ENCODE measurements at places on chromosomes 2 and 18. TPM values are rescaled to one million over a fixed set of nuclear protein-coding genes. Genes with fewer than 3 reads are reported as not detected.

Gene FTCDNL1
- total RNA-seq = 1.5 TPM

Gene UCN
- total RNA-seq = not detected

Gene AQP12B
- total RNA-seq = not detected

DNA sequence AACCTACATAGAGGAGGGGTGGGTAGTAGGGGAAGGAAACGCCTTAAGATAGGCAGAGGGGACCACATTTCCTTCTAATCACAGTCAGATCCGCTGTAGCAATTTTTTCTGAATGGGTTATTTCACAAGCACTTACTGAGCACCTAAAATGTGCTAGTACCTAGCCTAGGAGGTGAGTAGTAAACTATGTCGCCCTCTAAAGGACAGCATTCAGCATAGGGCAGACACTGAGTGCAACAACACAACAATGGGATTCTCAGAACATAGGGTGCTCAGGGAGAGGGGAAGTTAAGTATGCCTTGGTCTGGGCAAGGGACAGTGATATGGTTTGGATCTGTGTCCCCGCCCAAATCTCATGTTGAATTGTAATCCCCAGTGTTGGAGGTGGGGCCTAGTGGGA is 166.1 kb upstream of the RAB6C start:
- no peak overlapping the region for H3K4me3 ChIP-seq
- H3K27ac ChIP-seq = no peak overlapping the region
- no peak for DNase-seq
- no peaks in the 10 kb centered on the region for H3K4me1 ChIP-seq
- no peaks in the 10 kb centered on the region for H3K36me3 ChIP-seq

DNA sequence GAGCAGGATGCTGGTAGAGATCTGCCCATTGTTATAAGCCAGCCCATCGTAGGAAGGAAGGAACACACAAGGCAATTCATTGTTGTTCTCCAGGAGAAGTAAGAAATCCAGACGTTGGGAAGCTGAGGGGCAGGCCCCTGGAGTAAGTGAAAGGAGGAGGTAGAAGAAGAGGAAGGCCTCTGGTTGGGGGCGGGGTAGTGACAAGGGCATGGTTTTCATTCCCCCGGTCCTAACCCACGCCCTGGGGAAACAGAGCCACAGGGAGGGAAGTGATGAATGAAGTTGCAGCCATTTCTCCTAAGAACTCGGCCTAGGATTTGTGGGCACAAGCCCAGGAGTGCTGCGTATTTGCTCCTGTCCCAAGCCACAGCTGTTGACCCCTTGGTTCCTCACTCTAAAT is 18.0 kb downstream of the LBH start:
- DNase-seq = no peak
- peaks cover 17% of the 10 kb centered on the region for H3K4me1 ChIP-seq
- no peak overlapping the region for H3K4me3 ChIP-seq

DNA sequence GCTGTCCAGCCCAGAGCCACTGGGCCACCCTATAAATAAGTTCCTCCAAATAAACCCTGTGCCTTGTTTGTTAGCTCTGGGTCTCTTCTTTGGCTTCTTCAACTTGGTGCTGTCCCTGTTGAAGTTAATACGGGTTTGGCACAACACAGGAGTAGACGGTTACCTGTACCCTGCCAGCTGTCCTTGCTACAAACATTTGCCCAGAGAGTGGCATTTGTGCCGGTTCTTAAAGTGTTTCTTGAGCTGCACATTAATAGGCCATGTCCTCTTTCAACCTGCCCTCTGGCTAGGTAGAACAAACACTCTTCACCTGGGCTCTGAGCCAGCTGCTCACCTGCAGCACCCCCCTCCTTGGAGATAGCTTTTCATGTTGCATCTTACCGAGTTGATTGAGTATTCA is 139.2 kb downstream of the NEDD4L start:
- no peaks in the 10 kb centered on the region for H3K27me3 ChIP-seq
- peaks cover 19% of the 10 kb centered on the region for H3K4me1 ChIP-seq
- H3K36me3 ChIP-seq = no peaks in the 10 kb centered on the region
- H3K4me3 ChIP-seq = no peak overlapping the region
- no peak for DNase-seq
- no peak overlapping the region for H3K27ac ChIP-seq

- H3K4me1 ChIP-seq = peaks cover 5% of the 10 kb centered on the region
- H3K4me3 ChIP-seq = no peak overlapping the region
- H3K27me3 ChIP-seq = no peaks in the 10 kb centered on the region
- H3K27ac ChIP-seq = peak overlapping the region; percentile 38
- DNase-seq = no peak
- no peaks in the 10 kb centered on the region for H3K36me3 ChIP-seq
Observed at GRCh38 chr2:35080231-35080910, 1275.2 kb upstream of the CRIM1 start.

GRCh38 chr2:20884829-20885228 is 61.9 kb upstream of the LDAH start:
- no peak overlapping the region for H3K4me3 ChIP-seq
- no peak overlapping the region for H3K27ac ChIP-seq
- H3K27me3 ChIP-seq = no peaks in the 10 kb centered on the region
- DNase-seq = no peak
- no peaks in the 10 kb centered on the region for H3K4me1 ChIP-seq
- H3K36me3 ChIP-seq = no peaks in the 10 kb centered on the region

DNA sequence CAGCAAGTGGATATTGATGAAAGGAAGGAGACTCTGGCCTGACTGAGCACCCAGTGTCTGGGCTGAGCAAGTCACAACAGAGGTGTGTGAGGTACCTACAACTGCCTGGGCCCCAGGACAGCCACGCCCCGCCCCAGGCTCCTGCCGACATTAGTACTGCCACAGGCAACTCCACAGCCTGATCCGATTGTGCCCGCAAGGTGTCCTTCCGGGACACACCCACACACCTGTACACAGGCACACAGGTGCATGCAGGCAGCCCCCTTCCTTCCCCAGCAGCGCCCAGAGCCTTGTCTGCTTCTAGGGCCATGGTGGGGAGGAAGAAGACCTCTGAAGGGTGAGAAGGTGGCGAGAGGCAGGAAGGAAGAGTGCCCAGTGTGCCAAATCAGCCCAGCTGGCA is 83.6 kb downstream of the TNS1 start:
- no peak for DNase-seq
- peaks cover 6% of the 10 kb centered on the region for H3K36me3 ChIP-seq
- peaks cover 96% of the 10 kb centered on the region for H3K4me1 ChIP-seq

- H3K4me1 ChIP-seq = no peaks in the 10 kb centered on the region
- no peak for DNase-seq
- H3K27me3 ChIP-seq = no peaks in the 10 kb centered on the region
- no peak overlapping the region for H3K27ac ChIP-seq
- H3K36me3 ChIP-seq = no peaks in the 10 kb centered on the region
- no peak overlapping the region for H3K4me3 ChIP-seq
Observed at GRCh38 chr2:58064086-58064485, 17.5 kb downstream of the VRK2 start.
